ENCODE measurements at places on chromosomes 5 and 9.

DNA sequence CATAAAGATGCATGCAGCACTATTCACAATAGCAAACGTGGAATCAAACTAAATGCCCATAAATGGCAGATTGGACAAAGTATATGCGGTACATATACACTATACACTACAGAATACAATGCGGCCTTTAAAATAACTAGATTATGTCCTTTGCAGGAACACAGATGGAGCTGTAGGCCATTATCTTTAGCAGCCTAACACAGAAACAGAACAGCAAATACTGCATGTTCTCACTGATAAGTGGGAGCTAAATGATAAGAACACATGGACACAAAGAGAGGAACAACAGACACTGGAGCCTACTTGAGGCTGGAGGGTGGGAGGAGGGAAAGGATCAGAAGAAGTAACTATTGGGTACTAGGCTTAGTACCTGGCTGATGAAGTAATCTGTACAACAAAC, 758.2 kb downstream of the TLE1 start:
- DNase-seq: no peak

DNA sequence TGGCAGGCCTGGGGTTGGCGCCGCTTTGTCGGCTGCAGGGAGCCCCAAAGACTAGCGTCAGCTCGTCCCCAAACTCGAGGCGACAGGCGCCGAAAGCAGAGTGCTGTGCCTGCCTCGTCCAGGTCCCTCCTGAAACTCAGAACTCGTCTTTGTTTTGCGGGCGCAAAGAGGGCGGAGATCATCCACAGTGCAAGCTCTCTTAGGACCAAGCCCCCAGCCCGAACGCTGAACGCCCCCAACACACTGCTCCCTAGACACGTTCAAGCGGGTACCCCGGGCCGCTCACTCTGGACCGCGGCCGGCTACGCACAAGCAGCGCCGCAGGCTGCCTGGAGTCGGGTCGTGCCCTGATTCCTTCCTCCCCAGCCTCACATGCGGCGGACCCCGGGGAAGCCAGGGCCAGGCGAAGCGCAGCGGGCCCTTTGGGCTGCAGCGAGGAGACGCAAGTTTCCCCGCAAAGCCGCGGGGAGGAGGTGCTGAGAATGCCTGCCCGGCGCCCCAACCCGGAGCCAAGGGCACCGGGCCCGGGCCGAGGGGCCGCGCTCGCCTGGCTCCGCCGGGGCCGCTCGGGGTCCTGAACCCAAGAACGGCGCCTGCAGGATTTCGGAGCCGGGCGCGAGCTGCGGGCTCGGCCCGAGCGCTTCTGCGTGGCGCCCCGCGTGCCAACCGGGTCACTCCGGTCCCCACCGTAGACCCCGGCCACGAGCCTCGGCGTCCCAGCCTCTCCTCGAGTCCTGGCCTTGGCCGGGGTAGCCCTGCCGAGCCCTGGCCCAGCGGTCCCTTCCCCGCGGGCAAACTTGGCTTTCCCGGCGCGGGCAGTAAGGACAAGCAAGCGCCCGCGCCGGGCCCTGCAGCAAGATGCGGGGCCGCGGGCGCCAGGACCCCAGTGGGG, 738 bp downstream of the FSTL4 start:
- no peak for DNase-seq

- DNase-seq: no peak
Observed at GRCh38 chr9:93305497-93306020, 121.6 kb downstream of the WNK2 start.

DNA sequence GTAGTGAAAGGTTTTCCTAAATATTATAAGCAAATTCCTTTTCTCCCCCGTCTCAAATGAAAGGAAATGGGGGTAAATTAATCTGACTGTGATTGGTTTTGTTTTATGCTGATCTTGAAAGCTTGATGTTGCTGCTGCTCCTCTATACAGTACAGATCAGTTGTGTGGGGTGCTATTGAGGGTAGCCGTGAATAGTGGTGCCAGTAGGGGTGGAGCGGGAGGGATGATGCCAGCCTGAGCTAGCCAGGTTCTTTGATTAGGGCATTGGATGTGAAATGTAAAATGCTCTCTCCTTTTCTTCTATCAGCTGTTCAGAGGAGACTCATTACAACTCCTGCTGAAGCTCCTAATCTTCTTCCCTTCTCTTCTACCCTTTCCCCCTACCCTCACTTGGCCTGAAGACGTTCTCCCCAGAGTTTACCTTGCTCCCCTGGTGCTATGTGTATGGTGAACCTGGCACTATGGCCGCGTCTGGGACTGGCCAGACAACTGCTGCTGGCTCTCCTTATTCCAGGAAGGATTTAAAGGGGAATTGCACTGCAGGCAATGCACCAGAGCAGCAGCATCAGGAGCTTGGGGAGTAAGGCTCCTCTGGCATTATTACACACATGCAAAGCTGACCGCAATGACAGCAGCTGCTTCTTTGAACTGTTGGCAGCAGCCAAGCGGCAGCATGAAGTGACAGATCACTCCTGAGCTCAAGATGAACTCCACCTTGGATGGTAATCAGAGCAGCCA, 566 bp downstream of the GPR21 start:
- no peak for DNase-seq

GRCh38 chr9:129352146-129352865, 174.2 kb upstream of the IER5L start:
- no peak for DNase-seq

- no peak for DNase-seq
Observed at GRCh38 chr5:120400356-120400755, 63.7 kb upstream of the PRR16 start.

DNA sequence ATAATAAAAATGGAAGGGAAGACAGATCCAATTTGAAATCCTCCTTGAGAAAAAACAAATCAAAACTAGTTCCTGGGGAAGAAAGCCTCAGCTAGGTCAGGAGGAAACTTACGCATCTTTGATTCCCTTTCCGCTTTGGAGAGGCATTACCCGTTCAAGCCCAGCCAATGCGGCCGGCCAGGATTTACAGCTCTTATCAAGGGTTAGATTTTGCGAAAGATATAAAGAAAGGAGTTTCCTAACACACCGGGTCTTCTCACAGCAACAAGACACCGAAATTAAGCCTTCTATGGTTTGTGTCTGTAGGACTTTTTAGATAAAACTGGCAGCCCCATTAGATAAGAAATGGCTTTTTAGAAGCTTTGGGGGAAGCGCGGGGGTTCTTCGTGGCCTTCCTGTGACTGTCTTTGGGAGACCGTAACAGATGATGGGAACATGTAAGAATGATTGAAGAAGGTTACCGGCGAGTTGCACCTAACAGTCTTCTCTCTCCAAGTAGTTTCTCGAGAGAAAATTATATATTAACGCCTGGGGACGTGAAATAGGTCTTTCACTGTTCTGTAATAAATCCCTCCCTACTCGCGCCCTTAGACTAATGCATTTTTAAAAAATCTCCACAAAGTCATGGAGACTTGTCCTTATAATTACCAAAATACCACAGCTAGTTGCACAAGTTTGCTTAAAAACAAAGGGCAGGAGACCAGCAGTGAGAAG, 1.3 kb upstream of the ISL1 start:
- DNase-seq: no peak

DNA sequence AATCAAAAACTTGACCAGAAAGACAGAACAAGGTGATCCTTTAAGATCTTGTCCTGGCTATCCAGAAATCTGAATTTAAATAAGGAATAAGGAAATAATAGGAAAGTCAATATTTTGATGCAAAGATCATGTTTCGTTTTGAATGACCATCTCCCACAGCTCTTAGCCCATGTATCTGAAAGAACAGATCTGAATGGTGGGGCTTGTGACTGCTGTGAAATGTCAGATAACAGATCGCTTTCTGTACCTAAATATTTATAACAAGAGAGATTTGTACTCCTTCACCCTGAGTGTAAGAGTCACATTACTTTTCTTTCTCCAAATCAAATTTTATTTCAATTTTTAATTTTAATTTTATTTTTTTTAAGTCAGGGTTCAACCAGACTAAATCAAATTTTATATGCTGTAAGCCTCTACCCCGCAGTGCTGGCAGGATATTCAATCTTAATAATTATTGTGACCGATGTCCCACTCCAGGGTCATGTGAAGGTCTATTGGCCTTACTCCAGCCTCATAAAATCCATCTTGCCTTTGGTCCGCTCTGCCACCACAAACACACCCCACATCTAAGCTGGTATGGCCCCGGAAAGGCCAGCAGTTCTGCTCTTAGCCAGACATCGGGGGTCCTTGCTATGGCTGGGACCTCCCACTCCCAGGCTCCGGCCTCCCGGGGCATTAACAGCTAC, 7.0 kb upstream of the SLC26A2 start:
- DNase-seq: no peak

DNA sequence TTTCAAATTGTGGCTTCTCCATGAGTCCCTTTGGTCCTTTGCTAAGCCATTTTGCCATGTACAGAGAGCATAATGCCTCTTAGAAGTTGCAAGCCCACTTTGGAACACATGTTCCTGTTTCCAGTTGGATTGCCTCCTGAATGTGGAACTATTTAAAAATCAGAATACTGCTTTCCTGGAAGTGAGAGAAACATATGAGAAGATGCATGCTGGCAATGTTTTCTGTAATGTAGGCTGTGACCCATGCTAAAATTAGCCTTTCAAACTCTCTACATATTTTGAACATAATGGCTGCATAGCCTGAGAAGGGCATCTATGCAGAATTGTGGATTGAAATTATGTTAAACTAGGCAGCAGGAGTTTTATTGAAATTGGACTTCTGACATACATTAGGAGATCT, 175.5 kb upstream of the PAPPA start:
- no peak for DNase-seq

DNA sequence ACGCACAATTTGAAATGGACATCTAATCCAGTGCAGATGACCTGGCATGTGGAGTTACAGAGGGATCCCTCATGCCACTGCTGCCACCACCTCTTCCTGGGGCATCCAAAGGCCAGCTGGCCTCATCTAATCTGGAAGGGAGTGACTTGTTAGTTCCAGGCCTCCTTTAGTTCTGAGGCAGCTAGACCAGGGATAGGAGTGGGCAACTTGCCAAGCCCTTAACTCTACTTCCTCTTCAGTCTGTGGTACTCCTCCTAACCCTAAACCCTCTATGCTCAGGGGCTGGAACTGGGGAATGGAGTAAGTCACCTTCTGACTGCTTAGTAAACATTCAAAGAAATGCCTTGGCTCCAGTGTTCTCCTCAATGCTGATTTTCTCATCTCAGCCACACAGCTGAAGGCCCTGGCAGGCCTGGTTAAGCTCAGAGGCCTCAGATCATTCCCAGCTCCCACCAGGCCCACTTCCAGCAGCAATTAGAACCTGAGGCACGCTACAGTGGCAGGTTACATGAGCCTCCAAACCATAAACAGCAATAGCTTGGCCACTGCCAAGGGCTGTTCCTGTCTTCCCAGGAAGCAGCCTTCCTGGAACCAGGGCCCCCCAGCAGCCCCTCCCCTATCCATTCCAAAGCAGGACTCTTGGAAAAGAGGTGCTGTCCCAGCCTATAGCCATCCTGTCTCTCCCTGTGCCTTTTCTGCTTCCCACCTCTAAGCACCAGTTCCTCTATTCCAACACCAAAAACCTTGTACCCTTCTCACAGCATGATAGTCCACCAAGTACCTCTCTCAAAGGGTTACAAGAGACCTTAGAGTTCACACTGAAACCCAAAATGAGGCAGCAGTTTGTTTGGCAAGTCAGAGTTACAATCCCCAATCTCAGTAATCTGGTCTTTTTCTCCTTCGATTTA, 2.0 kb downstream of the EIF4EBP3 start:
- DNase-seq: no peak

DNA sequence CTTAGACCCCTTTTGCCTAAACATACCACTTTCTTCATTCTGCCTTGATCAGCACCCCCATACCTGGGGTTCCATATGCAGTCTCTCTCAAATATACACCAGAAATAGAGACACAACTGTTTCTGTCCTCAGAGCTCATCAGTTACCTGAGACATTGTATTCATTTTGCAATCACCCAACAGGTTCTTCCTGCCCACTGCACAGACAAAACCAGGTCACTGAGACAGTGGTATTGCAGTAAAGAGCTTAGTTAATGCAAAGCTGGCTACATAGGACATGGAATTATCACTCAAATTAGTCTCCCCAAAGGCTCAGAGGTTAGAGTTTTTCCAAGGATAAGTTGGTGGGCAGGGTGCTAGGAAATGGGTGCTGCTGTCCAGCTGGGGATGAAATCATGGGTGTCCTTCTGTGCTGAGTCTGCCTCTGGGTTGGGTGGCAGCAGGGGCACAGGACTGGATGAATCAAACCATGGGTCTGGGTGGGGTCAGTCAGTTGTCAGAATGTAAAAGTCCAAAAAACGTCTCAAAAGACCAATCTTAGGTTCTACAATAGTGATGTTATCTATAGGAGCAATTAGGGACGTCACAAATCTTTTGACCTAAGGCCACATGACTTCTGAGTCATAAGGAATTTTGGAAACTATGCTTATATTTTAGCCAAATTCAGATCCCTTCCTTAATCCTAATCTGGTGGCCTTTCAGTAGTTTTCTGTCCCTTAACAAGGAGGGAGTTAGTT, 41.0 kb downstream of the KCNV2 start:
- DNase-seq: no peak

DNA sequence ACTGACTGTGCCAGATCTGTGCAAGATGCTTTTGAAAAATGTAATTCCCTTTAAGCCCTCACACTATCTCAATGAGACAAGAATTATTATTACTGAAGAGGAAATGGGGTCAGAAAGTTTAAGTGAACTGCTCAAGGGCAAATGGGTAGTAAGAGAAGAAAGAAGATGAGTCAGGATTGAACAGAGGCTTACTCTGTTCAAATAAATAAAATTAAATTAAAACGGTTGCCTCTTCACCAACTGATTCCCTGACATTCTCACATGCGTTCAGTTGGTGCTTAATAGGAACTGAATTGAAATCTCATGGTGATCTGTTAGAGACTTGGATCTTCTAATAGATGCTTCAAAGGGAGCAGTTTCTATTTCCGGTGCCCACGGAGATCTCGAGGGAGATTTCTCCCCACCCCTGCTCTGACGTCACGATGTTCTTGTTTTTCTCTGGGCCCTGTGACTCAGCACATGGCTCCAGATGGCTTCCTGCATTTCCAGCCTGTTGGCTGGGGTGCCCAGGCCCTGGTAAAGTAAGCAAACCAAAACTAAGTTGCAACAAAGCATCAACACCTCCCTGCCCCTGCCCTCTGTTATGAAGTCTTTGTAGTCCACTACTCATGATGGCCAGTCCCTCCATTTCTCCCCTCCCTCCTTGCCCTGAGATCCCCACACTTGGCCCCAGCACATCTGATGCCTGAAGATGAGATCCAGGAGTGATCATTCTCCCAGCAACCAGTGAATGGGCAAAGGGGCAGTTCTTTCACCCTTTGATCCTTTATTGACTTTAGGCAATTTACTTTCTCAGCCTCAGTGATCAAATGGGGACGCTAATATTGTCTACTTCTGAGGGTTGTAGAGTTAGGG, 106.1 kb upstream of the CPEB4 start:
- DNase-seq: no peak

DNA sequence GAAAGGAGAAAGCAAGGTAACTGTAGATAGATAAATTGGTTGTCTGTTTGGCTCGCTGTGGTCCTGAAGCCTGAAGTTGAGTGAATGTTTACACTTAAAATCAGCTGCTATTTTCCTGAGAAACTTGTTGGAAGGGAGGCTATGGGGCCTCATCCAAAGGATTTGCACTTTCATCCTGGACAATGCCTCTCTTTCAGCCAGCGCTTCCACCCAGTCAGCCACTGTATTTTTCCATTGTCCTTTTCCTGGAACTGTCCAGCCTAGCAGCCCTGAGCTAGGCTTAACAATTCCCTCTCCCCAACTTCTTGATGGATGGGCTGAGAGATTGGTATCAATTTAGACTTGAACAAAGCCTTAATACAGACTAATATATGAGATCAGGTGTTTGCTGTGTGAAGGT, 429.2 kb downstream of the DMAC1 start:
- DNase-seq: no peak
